ENCODE measurements at places on chromosomes 7 and 10.

DNA sequence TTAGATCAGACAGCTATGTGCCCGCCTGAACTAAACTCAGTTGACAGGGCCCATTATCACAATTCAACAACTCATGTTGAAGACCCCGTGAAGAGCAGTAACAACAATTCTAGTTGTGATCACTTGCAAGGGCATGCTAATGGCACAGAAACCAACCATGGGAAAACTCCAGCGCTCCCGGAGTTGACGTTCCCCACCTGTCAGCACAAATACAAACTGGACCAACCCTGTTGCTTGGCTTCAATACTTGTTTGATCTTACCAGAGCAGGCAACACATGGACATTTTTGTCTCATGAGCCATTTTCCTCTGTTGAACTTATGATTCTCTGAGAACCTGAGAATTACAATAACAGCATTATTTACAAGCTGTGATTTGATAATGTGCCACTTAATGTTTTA is 119.0 kb upstream of the LANCL2 start:
- no peak for DNase-seq

GRCh38 chr7:137462074-137462715 is 118.7 kb upstream of the PTN start:
- DNase-seq, result no peak

DNA sequence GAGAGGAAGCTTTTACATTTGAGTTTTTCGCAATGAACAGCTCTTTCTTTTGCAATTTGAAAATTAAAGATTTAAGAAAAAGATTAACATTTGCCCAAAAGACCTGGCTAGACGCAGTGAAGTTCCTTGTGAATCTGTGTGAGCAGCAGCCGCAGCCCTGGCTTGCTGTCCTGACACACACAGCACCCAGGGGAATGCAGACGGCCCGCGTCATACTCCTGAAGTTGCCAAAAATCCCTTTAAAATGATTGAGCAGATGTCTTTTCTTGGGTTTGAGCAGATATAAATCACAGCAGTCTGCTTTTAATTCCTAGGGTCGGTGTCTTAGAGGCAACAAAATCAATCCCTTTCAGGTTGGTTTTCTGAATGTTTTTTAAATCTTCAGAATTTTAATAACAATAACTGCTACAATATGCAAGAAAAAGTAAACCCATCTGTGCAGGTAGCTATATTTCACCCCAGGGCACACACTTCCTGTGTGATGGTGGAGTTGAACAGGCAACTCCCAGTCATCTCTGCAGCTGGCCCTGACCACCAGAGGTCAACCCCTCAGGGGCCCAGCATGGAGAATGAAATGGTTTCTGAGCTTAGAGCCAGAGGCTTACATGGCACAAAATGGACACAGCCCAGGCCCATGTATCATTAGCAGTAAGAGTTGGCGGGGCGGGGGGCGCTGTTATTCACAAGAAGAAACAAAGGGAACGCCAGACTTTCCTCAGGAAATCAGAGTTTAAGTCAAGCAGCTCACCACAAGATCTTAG is 32.2 kb upstream of the TRIL start:
- no peak for DNase-seq

- no peak for DNase-seq
Measured at GRCh38 chr7:1413936-1414639, 45.2 kb downstream of the MICALL2 start.

DNA sequence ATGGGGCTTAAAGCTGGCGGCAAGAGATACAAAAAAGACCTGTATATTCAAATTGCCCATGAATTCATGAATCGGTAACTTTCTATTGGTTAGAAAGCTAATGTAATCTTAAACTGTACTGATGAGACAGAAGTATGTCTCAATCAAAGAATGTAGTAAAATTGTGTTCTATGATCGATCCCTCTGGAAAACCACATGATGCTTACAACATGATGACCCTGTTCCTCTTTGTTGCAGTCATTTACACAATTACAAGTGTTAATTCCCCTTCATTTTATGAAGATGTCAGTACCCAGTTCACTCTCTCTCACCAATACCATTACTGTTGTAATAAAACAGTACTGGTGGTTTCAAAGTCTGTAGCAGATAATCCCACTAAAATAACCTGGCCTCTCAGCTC is 10.1 kb downstream of the KIF5B start:
- no peak for DNase-seq

- no peak for DNase-seq
Measured at GRCh38 chr7:42934291-42934690, 2.1 kb downstream of the MRPL32 start.

- peak; percentile 35 for DNase-seq
Measured at GRCh38 chr10:46787321-46787615, 124.0 kb upstream of the PTPN20 start.

DNA sequence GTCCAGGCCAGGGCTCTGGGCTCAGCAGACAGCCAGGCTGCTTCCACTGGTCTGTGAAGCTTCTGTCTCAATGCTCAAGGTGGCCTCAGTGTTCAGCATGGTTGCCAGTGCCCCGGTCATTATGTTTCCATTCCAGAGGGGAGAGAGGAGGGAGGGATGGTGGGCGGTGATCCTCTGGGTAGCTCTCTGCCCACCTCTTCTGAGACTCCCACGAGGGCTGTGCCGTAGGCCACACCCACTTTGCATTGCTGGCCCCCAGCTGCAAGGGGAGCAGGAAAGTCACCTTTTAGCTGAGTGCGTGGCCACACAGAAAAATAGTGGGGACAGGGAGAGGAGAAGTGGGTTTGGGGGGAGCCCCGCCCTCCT is 42.5 kb downstream of the FOXK1 start:
- DNase-seq, result no peak

DNA sequence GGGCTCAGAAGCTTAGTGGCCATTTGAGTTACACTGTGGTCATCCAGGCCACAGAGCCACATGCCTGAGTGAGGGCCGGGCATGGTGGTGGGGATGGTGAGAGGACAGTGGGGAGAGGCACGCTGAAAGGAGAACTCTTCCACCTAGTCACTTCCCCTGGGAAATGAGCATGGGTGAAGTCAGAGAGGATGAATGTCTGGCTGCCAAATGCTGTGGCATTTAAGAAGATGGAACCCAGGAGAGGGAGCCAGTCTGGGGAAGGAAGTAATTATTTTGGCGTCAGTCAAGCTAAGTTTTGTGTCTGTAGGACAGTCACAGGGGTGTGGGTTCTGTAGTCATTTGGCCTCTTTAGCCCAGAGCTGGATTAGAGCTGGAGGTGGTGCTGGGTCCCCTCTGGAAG is 86.0 kb upstream of the PODXL start:
- no peak for DNase-seq

DNA sequence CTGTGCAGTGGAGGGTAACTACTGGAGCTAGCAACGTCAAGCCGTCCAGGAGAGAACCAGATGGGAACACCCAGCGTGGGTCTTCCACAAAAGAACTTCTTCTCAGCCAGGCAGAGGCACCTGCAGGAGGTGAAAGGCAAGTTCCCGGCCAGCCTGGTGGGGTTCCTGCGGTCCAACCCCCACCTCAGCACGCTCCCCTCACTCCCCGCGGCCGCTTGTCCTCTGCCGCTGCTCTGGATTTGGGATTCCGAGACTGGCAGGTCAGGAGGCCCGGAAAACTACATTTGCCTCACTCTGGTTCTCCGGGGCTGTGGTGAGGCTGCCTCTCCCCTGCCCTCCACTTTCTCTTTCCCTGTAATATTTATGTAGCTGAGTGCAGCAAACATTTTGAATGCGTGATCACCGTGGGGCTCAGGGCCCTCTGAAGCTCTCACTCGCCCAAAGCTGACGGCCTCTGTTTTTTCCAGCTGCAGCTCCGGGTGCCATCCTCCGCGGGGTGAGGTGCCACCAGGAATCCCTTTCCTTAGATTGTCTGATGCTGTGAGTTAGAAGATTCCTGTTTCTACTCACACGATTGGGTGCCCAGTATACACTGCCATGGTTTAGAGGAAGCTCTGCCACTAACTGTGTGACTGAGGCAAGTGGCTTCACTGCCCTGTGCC is 366.9 kb downstream of the DNAJB6 start:
- DNase-seq, result no peak

DNA sequence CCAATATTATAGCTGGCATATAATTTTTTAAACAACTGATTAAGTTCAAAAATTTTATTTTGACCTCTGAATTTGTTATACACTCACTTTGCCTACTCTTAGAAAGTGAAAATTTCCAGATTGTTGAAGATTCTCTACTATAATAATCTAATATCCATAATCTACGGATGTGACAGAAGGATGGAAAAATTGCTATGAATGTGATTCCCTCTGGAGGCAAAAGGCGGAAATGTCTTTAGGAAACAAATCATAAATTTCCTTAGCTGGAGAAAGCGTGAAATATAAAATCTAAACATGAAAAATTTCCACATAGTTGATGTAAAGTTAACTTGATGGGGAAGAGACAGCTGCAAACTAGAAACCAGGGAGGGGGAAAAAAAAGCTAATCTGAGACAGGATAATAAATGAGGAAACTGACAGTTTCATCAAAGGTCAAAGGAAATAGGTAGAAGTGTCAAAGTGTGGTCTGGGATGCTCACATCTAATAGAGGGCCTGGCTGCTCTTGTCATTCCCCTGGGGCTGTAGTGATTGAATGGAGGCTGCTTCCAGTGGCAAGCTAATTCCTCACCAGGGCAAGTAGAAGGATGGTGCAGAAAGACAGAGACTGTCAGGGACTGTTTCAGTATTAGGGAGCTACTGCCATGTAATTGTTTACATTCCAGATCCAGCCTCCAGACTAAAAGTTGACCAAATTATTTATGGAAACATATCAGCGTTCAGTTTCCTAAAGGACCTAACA is 264.5 kb downstream of the SDHAF3 start:
- no peak for DNase-seq

DNA sequence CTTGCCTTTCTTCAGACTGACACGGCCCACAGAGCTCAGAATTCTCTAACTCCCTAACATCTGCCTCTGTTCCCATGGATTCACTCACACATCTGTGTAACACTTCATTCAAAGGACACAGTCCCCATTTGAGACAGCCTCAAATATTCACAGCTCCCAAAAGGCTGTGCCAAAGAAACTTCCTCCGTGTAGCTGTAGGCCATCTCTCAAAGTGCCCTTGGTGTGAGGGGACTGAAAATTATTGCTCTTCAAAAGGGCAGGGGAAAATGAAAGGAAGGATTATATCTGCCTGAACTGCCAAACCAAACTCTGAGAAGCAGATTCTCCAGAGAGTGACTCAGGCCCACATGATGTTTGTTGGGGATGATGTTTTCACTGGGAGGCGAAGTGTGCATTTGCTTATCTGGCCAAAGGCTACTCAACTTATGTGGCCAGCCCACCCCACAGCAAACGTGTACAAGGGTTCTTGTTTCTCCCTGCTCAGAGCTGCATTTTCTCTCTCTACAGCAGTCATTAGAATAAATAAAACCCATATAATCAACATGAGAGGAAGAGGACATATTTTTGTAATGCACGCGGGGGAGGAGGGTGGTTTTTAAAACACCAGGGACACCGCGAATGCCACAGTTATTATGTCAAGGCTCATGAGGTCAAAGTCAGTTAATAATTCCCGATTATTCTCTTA is 302.4 kb upstream of the NFE2L3 start:
- DNase-seq, result no peak

GRCh38 chr7:99374111-99375064 is at the start of gene ARPC1B:
Gene ARPC1B, plus strand, starts transcription at chr7:99374730. Its CDS starts 10,985 bp downstream, at chr7:99385715.
- DNase-seq, result peak; percentile 90

DNA sequence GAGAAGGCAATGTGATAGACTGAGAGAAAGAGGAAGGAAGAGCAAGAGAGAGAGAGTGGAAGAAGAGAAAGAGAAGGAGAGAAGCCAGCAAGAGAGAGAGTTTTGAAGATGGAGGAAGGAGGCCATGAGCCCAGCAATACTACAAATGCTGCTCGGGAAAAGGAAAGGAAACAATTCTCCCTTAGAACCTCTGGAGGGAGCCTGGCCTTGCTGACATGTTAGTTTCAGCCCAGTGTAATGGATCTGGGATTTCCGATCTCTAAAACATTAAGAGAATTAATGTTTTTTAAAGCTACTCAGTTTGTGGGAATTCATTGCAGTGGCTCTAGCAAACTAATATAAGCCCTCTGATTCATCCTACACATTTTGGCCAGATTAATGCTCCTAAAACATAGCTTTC is 206.8 kb upstream of the MTPN start:
- DNase-seq, result no peak

DNA sequence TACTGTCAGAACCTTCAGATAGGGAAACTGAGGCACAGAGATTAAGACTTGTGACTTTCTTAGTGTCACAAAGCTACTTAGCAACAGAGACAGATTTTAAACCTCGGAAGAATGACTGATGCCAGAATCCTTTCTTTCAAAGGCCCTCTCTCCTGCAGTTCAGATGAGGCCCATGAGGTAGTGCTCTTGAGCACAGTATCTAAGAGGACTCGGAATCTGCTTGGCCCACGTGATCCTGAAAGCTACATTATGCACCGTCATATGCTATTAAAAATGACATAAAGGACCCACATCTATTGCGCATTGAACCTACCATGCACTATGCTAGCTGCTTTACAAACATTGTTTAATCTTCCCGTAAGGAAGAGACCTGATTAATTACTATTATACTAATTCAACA is 355.9 kb downstream of the SFMBT2 start:
- DNase-seq, result peak; percentile 68

GRCh38 chr7:137871170-137871915 is 24.6 kb upstream of the DGKI start:
- no peak for DNase-seq

All from NAMALWA (cell line).